ENCODE measurements at places on chromosomes 12 and 14.

GRCh38 chr14:24246765-24247212 lies 4.4 kb upstream of the TINF2 start:
- DNase-seq, result no peak

GRCh38 chr14:97641827-97642226 lies 844.6 kb downstream of the VRK1 start:
- no peak for DNase-seq

DNA sequence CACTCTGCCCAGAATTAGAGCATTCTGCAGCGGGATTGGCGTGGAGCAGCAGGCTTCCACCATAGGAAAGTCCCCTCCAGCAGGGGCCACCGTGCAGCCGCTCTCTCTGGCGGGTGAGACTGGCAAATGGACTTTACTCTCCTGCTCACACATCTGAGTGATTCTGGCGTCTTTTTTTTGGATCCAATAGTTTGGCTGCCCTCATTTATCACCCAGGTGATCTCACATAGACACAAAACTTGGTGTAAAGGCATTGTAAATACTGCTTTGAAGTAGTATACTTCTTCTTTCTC lies 130.3 kb downstream of the TGFB3 start:
- no peak for DNase-seq

GRCh38 chr12:1878214-1878613 lies 40.2 kb downstream of the CACNA2D4 start:
- DNase-seq, result no peak

GRCh38 chr12:43008953-43009845 lies 419.7 kb upstream of the PRICKLE1 start:
- DNase-seq, result no peak

DNA sequence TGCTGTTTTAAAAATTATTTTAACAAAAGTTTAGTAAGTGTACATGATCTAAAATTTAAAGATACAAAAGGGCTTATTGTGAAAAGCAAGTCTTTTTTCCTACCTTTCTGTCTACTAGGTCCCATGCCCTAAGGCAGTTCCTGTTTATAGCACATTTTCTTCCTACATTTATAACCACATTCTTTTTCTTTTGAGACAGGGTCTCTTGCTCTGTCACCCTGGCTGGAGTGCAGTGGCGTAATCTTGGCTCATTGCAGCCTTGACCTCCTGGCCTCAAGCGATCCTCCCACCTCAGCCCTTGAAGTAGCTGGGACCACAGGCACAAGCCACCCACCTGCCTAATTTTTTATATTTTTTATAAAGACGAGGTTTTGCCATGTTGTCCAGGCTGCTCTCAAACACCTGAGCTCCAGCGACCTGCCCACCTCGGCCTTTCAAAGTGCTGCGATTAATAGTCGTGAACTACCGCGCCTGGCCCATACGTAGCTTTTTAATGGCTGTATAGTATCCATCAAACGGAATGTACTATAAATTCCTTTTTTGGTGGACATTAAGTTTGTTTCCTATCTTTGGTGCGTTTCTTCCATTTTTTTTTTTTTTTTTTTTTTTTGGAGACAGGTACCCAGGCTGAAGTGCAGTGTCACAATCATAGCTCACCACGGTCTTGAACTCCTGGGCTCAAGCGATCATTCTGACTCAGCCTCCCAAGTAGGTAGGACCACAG lies 20.9 kb downstream of the FRS2 start:
- DNase-seq, result no peak

DNA sequence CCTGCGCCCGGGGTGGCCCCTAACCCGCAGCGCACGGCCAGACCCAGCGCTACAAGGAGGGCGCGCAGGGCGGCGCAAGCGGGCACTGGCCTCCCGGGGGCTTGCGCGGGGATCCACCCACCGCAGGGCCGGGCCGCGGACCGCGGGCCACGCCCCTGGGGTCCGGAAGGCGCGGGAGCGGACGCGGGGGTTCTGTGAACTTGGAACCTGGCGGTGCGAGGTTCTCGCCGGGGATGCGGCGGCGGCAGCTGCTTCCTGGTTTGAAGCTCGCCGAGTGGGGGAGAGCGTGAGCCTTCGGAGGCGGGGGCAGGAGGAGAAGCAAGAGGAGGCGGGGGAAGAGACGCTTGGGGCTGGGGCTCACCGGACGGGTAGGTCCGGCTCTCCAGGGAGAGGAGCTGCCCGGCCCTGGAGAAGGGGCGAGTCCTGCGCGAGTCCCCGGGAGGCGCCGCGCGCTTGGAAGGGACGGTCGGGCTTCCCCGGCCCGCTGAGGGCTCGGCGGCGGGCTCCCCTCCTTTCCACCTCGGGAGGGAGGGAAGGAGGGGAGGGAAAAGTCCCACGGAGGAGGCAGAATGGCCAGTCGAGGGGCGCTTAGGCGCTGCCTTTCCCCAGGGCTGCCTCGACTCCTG lies at the start of gene PRKCH:
TSS of gene PRKCH (plus strand) at position 195 of the 626 bp plus-strand sequence. CDS start 523 bp downstream, outside the sequence.
- DNase-seq, result peak; percentile 85

- DNase-seq, result peak; percentile 89
Measured at GRCh38 chr12:3752741-3753486, at the start of gene CRACR2A. CRACR2A (minus strand) TSS chr12:3753109; CDS start chr12:3696999, 56,110 bp downstream.

GRCh38 chr14:91893007-91893406 lies 25.7 kb upstream of the TC2N start:
- peak; percentile 30 for DNase-seq

DNA sequence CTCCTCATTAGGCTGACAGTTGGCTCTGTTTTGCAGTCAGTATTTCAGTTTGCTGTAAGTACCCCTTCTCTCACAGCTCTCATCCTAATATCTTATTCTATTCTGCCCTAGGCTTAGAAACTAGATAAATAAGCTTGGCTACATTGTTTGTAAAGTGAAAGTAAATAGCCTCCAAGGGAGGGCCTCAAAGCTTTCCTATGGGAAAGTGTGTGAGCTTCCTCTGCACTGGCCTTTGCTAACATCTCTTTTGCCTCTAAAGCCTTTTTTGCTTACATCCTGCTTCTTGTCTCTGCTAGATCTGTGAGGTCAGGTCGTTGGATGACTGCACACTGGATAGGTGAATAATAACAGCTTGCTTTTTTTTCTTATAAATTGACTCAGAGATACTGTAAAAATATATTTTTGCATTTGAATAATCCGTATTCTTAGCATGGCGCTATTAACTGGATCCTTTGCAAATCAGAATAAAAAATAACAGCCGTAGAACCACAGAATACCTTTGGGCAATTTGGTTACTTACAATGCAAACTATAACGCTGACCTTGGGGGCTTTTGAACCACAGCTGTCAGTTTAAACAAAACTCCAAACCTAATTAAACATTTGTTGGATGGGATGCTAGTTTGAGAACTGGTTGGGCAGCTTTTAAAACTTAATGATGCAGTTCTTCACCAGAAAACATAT lies 55.1 kb downstream of the TTC6 start:
- no peak for DNase-seq

DNA sequence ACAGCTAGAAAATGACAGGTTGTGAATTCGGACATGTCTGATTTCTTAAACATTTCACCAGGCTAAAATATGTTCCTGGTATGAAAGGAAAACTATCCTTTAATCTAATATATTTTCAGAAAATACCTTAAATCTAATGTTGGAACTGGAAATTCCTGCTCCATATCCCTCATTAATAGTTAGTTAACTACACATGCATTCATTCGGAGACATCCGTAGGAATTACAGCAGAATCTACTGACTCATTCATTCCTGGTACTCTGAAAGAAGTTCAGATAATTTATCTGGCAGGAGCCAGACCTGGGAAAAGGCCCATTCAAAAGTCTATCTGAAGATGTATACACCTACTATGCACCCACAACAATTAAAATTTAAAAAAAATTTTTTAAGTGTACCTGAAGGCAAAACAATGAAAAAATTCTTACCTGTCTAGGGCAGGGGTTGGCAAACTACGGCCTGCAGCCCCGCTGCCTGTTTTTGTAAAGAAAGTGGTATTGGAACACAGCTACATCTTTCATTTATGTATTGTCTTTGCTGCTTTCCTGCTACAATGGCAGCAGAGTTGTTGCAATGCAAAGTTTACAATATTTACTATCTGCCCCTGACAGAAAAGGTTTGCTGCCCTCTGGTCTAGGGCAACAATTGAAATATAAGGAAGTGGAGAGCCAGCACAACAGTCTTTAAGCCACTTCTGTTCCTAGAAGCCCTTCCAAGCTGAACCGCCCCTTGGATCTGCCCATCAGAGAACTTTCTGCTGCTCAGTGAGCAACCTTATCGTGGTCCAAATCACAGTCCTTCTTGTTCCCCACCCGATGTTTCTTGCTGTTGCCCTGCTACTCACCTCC lies 17.9 kb upstream of the NFYB start:
- DNase-seq, result no peak

- no peak for DNase-seq
Measured at GRCh38 chr12:18750085-18750484, 12.2 kb downstream of the CAPZA3 start.

DNA sequence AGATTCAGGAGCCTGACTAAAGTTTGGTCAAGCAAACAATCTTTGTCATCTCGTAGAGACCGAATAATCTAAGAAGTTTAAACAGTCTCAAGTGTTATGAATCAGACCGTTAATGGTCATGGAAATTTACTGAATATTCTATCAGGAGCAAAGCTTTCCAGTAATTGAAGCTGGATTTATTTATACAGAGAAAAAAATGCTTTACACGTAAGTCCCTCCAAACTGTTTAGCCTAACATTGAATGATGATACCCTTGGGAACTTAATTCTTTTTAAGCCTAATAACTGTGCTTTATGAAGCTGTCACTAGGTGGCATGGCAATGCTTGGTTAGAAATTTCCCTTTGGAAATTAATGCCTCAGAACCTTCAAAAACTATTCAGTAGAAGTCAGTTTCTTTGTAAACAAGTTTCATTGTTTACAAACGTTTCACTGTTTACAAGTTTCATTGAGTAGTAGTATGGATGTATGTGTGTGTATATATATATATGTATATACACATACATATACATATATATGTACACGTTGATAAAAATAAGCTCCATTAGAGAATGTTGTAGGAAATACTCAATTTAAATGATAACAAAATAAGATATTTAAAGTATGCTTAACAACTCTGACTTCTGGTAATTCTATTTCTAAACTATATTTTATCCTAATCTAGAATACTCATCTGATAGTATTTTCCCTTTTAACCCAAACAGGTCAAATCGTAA lies 32.1 kb downstream of the DEPDC4 start:
- DNase-seq, result no peak

DNA sequence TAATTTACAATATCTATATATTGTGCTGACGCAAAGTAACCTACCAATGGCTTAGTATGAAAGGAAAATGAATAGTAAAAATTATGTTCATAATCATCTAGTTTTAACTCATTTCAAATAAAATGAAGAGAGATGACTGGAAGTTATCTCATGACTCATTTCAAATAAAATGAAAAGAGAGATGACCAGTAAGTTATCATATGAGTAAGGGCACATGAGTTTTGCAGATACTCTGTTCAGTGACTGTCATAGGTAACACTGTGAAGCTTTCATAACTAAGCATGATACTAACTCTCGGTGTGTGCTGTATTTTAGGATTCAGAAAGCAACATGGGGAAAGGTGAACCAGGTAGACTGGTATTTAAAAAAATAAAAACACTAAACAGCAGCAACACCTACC lies 364.5 kb upstream of the DIO2 start:
- DNase-seq, result no peak

GRCh38 chr14:101109981-101110728 lies 206.6 kb upstream of the RTL1 start:
- no peak for DNase-seq

- no peak for DNase-seq
Measured at GRCh38 chr12:6211421-6211869, 11.2 kb downstream of the CD9 start.

DNA sequence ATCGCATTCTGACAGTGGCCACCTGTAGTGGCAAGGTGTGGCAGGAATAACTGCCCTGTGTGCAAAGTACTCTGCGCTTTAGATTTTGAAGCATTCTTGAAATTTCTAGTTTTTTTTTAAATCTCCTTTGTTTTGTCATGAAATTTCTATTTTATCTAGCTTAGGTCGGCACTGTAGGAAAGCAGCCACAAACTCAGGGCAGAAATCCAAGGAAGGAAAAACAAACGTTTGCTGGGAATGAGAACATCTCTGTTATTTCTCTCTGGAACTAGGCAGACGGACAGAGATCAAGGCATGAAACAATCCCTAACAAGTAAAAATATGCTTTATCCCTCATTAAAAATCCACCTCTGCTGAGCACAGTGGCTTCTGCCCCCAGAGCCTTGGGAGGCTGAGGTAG lies 1.3 kb upstream of the NR2C1 start:
- DNase-seq, result no peak

All from activated naive CD4-positive, alpha-beta T cell treated with anti-CD3 and anti-CD28 coated beads, Interleukin-2, amount 50 U/mL, for 16 hours (primary cell).